ENCODE measurements at places on chromosomes 5 and 9. TPM values are rescaled to one million over a fixed set of nuclear protein-coding genes. Genes with fewer than 3 reads are reported as not detected.

Gene ADGRD2
- 0.10 TPM for polyA plus RNA-seq

Gene SPINK9
- 0.55 TPM for polyA plus RNA-seq

Gene FBLL1
- polyA plus RNA-seq: 0.48 TPM

Gene PCDHB9
- 4.3 TPM for polyA plus RNA-seq

Gene FGF18
- 0.25 TPM for polyA plus RNA-seq

Gene ECSCR
- polyA plus RNA-seq: 21.9 TPM

Gene PPP2R2B
- 11.5 TPM for polyA plus RNA-seq

Gene SNCAIP
- 26.1 TPM for polyA plus RNA-seq

Gene CDK7
- 37.7 TPM for polyA plus RNA-seq

Gene KIF4B
- 0.28 TPM for polyA plus RNA-seq

Gene TMEM215
- 0.12 TPM for polyA plus RNA-seq

Gene DOK3
- 5.3 TPM for polyA plus RNA-seq

Gene CAMK4
- polyA plus RNA-seq: 6.1 TPM

Gene MROH2B
- polyA plus RNA-seq: 0.05 TPM

Gene ANKRD31
- 0.86 TPM for polyA plus RNA-seq

Gene TMOD1
- polyA plus RNA-seq: 1.7 TPM

Gene HNRNPH1
- polyA plus RNA-seq: 1,916 TPM

Gene TSSK1B
- 0.12 TPM for polyA plus RNA-seq

Gene OTP
- not detected for polyA plus RNA-seq

Gene NFIB
- 26.8 TPM for polyA plus RNA-seq

Gene PAIP2
- 176 TPM for polyA plus RNA-seq

Gene PCDHA9
- polyA plus RNA-seq: 0.03 TPM

Gene SLC36A1
- polyA plus RNA-seq: 11.2 TPM

Gene AJM1
- polyA plus RNA-seq: 1.00 TPM

Gene HBEGF
- 7.9 TPM for polyA plus RNA-seq

Gene RASEF
- polyA plus RNA-seq: 8.5 TPM

Gene CORO2A
- polyA plus RNA-seq: 2.2 TPM

Gene SHISAL2B
- 0.27 TPM for polyA plus RNA-seq

Gene PCDHGA4
- polyA plus RNA-seq: 2.6 TPM

Gene FCN2
- 0.48 TPM for polyA plus RNA-seq

Gene PFN3
- polyA plus RNA-seq: 2.0 TPM

Gene ERMP1
- polyA plus RNA-seq: 54.0 TPM

Gene NEK6
- polyA plus RNA-seq: 27.2 TPM

Gene DIPK1B
- 27.6 TPM for polyA plus RNA-seq

Gene EGFLAM
- 10.6 TPM for polyA plus RNA-seq

Gene CSF1R
- polyA plus RNA-seq: 11.8 TPM

Gene BTNL8
- 0.65 TPM for polyA plus RNA-seq

Gene ENHO
- polyA plus RNA-seq: 1.4 TPM

Gene SLC34A3
- 7.4 TPM for polyA plus RNA-seq

Gene HAVCR2
- polyA plus RNA-seq: 18.2 TPM

Gene MAP1B
- polyA plus RNA-seq: 15.8 TPM

Gene CDX1
- 0.45 TPM for polyA plus RNA-seq

Gene PCDHAC1
- 0.13 TPM for polyA plus RNA-seq

Gene FOXD4L5
- polyA plus RNA-seq: 0.27 TPM

Gene LCN15
- polyA plus RNA-seq: 0.23 TPM

Gene DBN1
- polyA plus RNA-seq: 175 TPM

Gene TMC1
- polyA plus RNA-seq: 1.3 TPM

Gene FOXD4
- polyA plus RNA-seq: 0.62 TPM

Gene COL23A1
- 6.2 TPM for polyA plus RNA-seq

Gene ARHGEF37
- polyA plus RNA-seq: 5.3 TPM

Measured in left kidney (tissue), 8 donors.